ENCODE measurements at places on chromosomes 7 and 10.

DNA sequence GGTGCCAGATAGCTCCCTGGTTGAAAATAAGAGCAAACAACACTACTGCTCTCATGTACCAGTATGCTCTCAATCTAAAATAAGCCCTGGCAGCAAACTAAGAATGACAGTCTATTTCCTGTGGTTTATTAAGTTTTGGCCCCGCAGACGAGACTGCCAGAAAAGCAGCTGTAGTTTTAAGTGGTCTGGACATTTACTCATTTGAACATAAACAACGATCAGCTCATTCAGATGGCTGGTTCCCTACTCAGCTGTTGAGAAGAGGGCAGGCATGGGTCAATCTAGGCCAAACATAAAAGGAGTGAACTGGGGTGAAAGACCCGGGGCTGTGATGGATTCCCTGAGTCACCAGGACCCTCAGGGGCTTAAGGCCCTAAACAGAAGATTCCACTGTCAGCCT, 4.5 kb downstream of the TRIL start:
- no peak for DNase-seq

- DNase-seq: no peak
Measured at GRCh38 chr7:70177166-70177565, 578.9 kb downstream of the AUTS2 start.

DNA sequence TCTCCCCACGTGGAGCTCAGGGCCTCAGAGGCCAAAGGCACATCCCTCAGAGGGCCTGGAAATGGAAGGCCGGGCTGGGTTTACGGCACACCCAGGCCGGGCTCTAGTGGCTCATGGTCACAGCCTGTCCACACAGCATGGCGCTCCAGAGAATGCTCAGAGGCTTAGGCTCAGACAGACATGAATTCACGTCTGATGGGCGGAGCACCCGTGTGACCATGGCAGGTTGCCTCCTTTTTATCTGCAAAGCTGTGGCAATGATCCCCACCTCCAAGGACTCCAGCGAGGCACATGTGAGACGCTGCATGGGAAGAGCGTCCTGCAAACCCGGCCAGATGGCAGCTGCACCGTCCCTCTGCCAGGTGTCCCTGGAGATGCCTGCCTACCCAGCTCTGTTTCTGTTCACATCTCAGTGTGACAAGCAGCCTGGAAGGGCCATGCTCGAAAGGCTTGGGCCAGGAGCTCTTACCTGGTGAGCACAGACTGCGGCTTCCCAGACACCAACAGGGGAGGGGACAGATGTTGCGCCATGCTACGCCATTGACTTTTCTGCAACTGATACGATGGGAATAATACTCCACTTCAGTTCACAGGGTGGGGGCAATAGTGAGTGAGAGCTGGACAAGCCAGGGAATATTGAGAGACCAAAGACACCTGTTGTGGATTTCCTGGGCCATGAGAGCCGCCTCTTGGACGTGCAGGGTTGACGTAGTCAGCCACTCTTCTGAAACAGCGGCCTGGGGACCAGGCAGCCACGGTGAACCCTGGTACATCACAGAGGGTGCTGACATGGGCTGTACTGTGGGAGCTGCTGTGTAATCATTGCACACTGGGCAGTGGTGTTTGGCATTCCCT, 34.4 kb upstream of the FAM20C start:
- no peak for DNase-seq

- DNase-seq: no peak
Measured at GRCh38 chr10:49058463-49059255, 56.7 kb downstream of the VSTM4 start.

- no peak for DNase-seq
Measured at GRCh38 chr10:36808625-36809362, 316.6 kb upstream of the ANKRD30A start.

- DNase-seq: no peak
Measured at GRCh38 chr10:45395554-45395953, 21.5 kb downstream of the ALOX5 start.

GRCh38 chr7:109213081-109213480, 643.4 kb downstream of the DNAJB9 start:
- no peak for DNase-seq

GRCh38 chr7:71377469-71377868, 245.5 kb downstream of the GALNT17 start:
- no peak for DNase-seq

GRCh38 chr7:70372768-70373515, 759.0 kb upstream of the GALNT17 start:
- no peak for DNase-seq

- peak; percentile 6 for DNase-seq
Measured at GRCh38 chr10:26621889-26622711, 75.4 kb upstream of the PDSS1 start.

GRCh38 chr10:120802935-120803334, 48.2 kb upstream of the WDR11 start:
- DNase-seq: no peak

DNA sequence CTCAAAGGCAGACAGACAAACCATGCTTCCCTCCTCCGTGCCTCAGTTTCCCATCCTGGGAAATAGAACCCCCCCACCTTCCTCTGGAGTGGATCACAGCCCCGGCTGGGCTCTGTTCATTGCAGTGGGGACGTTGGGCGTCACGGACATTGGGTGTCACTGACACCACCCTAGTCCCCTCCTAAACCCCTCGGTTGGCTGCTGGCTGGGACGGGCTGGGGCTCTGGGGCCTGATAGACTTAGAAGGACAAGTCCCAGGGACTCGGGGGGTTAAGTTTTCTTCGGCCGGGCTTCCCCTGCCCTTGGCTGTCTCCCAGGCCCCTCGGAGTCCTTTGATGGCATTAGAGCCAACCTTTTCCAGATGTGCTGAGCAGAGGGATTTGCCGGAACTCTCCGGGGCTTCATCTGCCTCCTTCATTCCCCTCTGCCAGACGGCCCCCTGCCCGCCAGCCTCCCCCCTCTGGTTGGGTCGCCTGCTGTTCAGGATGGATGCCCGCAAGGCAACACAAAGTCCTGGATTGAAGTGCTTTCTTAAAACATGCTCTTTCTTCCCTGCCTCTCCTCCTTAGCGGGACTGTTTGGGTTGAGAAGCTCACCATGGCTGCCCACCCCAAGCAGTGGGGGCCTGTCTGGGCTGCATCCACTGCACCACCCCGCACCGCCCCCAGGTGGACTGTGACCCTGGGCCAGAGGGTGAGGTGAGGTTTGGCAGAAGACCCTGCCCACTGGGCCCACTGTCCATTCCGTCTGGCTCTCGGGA, 73.0 kb downstream of the COL26A1 start:
- no peak for DNase-seq

GRCh38 chr7:9280088-9280487, 846.7 kb downstream of the NXPH1 start:
- no peak for DNase-seq

- DNase-seq: no peak
Measured at GRCh38 chr10:61960396-61961120, 59.1 kb downstream of the ARID5B start.

DNA sequence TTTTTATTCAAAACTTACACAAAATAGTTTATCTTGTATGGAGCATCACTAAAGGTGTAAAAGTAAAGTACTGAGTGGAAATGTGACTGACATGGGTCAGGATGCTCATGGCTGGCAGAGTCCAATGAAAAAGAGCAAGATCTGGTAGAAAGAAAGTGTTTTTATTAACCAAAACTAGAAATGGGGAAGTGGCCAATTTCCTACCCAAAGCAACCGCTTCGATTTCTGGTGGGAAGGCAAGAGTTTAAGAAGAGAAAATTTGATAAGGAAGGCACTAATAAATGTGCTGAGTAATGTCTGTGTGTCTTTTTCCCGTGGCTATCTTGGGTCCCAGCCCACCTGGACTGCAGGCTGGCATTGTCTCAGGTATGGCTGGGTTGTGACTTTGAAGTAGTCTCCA, 277.7 kb downstream of the ANKRD7 start:
- DNase-seq: no peak
